ENCODE measurements at places on chromosomes 3 and 15.

DNA sequence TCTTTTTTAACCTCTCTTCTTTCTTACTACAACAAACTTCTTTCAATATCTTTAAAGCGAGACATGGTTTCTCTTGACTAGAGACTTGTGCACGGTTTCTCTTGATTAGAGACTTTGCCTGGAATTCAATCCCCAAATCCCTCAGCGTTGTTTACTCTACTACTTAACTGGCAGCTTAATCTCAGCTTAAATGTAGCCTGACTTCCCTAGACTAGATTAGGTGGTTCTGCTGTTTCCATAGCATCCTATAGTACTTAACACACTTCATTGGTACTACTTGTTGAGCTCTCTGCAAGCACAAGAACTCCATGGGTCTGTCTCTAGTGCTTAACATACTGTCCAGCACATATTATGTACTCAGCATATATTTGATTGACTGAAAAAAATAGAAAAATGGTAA is 168.2 kb upstream of the GPR149 start:
- no peak for DNase-seq

DNA sequence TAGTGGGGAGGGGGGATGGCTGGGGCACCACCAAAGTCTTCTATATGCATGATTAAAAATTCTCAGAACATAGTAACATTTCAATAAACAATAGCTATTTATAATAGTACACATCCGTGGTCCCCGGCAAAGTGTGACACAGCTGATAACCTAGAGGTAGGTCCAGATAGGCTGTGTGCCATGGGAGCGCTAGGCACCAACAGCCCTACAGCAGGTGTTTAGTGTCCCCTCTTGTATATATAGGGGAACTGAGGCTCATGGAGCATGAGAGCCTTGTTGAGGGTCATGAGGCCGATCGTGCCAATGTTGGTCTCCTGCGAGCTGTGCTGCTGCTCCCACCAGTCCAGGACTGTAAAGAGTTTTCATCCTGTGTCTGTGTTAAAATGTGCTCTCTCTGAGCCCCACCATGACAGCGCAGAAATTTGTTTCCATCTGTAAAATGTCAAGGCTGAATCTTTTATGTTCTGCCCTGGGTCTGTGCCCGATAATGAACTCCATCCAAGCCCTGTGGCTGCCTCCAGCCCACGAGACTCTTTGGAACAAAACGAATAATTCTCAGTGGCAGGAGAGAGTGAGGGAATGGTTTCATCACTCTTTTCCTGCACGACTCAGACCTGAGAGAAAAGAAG is 14.5 kb downstream of the TMEM158 start:
- DNase-seq = no peak

DNA sequence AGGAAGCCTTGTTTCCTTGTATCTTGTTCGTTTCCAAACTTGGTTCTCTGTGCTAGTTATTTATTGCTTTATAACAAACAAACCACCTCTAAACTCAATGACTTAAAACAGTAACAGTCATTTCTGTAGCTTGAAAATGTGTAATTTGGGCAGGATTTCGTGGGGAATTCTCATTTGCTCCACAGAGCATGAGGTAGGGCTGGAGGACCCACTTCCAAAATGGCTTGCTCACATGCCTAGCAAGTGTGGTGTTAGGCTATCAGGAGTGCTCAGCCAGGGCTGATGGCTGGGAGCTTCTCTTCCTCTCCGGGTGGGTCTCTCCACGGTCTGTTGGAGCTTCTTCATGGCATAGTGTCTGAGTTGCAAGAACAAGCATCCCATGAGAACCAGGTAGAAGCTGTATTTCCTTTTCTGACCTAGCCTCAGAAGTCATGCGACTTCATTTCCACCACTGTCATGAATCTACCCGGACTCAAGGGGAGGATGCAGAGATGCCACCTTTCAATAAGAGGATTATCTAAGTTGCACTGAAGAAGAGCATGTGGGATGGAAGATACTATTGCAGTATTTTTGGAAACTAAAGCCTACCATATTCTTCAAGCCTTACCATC is 8.2 kb upstream of the TNIK start:
- no peak for DNase-seq

DNA sequence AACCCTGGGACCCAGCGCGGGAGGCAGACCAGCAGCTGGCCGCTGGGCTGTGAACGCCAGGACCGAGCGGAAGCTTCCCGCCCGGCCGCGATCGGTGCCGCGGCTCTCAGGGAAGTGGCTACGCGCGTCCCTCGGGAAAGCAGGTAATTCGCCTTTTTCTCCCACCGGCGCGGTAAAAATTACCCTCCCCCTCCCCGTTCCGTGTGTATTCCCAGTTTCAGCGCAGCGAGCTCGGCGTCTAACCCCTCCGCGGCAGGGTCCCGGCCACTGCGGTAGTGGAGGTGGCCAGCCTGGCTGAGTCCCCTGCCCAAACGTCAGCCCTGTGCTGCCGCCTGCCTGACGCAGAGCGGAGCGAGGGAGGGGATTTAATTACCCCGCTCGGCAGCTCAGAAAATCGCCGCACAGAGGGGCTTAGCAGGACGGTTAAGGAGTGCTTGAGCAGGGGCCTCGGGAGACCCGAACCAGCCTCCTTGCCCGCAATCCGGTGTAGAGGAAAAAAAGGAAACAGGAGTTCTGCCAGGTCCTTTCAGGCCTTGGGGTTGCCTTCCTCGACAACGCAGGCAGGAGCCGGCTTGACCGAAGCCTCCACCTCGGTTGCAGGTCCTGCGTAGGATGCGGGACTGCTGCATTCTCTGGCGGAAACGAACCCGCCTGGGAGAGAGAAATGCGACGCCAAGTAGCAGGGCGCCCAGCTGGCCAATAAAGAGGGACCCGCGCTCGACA is 2.9 kb downstream of the GATA2 start:
- DNase-seq = no peak

Data from BJ (cell line).